Hindlimb muscle (tissue), 1 donor: ENCODE measurements at places on chromosomes 2 and 18. TPM values are rescaled to one million over a fixed set of nuclear protein-coding genes. Genes with fewer than 3 reads are reported as not detected.

The PID1 gene
- 16.6 TPM for polyA plus RNA-seq

The TEX44 gene
- not detected for polyA plus RNA-seq

The CCDC85A gene
- polyA plus RNA-seq, result 6.1 TPM

The FAM237A gene
- polyA plus RNA-seq, result not detected

The TNFRSF11A gene
- polyA plus RNA-seq, result 4.7 TPM

The SCYGR8 gene
- polyA plus RNA-seq, result not detected

The RAB27B gene
- 0.30 TPM for polyA plus RNA-seq

The ANKMY1 gene
- 11.4 TPM for polyA plus RNA-seq

The G6PC2 gene
- polyA plus RNA-seq, result not detected

The TIGD1 gene
- polyA plus RNA-seq, result 6.7 TPM

The VIL1 gene
- 0.09 TPM for polyA plus RNA-seq

The SCYGR4 gene
- not detected for polyA plus RNA-seq

The LIPG gene
- polyA plus RNA-seq, result 4.2 TPM

The RIOK3 gene
- 78.1 TPM for polyA plus RNA-seq

The SP140 gene
- 0.85 TPM for polyA plus RNA-seq

The CRYGD gene
- polyA plus RNA-seq, result not detected

The SLC19A3 gene
- 0.67 TPM for polyA plus RNA-seq

The MAB21L4 gene
- 0.10 TPM for polyA plus RNA-seq

The C2orf66 gene
- 0.23 TPM for polyA plus RNA-seq

The CCDC138 gene
- polyA plus RNA-seq, result 4.3 TPM
